Activated CD8-positive, alpha-beta memory T cell treated with anti-CD3 and anti-CD28 coated beads for 48 hours (primary cell): ENCODE measurements at places on chromosomes 2 and 18.

DNA sequence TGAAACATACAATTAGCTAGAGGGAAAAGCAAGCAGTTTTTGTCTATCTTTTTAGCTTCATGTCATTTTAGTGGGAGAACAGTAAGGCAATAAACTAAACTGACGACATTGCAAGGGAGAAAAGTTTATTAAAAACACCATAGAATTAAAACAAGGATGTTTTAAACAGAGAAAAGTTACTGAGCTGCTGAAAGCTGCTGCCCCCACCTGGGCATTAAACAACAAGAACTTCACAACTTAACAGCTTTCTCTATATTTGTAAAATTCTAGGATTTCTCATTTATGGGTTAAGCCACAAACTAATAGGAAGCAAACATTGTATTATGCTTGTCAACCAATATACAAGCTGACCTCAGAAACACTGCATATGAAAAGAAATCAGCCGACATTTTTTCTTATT, 289.2 kb downstream of the ERBB4 start:
- no peak for DNase-seq

DNA sequence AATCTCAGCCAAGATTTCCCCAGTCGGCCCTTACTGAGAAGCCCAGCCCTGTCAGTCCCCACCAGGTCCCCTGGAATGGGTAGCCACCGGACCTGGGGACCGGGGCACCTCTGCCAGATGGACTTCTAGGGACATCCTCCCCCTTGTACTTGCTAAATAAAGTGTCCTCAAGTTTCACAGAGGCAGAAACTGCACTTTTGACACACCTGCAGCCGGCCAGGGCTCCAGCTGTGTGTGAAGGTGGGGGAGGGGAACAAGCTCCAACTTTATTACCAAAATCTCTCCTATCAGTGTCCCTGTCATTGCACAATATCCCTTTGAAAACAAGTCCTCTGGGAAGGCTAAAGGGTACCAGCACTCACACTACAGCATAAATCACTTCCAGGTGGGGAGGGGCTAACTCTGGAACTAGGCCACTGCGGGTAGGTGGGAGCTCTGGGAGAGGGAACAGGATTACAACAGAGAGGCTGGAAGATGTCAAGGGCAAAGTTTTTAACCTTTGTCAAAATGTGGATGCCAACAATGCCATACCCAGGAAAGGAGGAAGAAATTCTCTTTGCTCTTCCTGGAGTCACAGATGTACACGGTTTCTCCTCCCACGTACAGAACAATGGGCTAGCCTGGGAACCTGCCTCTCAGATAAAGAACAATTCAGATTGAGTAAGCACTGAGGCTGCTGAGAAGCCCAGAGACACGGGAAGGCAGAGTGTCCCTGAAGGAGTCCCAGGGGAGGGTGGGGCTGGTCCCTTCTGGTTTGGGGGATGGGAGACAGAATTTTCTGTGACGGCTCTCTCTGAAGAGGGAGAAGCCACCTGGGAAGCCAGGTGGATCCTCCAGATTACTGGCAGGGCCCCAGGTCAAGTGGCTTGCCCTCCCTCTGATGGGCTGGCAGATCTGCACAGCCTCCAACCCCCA, 11.0 kb downstream of the SDC1 start:
- no peak for DNase-seq

DNA sequence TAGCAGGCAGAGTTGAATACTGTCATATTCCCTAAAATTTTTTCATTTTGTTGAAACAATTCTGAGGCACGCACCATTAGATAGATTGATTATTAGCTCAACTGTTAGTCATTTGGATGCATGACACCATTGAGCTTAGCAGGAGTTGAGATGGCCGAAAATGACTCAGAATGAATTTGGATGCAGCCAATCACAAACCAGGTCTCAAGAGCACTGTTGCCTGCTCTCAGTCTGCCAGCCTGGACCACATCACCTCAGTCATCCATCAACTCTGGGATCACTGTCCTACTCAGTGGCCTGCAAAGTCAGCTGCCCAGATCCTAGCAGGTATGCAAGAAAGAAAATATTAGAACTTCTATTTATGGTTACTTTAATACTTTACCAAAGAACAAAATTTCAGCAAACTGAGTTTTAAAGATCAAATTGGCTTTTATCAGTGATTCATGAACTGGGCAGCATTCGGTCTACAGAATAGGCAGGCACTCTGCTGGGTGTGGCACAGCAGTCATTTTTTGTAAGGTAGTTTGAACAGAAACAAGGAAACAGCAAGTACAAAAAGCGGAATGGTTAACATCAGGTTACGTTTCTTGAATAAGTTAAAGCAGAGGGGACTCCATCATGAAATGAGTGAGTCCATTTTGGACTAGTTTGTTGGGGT, 152.7 kb upstream of the ARHGAP28 start:
- DNase-seq, result no peak

GRCh38 chr2:206614811-206615210, 27.5 kb upstream of the FAM237A start:
- DNase-seq, result no peak
